Natural killer cell (primary cell): ENCODE measurements at places on chromosomes 4 and X. TPM values are rescaled to one million over a fixed set of nuclear protein-coding genes. Genes with fewer than 3 reads are reported as not detected.

- DNase-seq, result no peak
These were observed 54.0 kb upstream of the UGT2B15 start for GRCh38 chr4:68724426-68724825.

DNA sequence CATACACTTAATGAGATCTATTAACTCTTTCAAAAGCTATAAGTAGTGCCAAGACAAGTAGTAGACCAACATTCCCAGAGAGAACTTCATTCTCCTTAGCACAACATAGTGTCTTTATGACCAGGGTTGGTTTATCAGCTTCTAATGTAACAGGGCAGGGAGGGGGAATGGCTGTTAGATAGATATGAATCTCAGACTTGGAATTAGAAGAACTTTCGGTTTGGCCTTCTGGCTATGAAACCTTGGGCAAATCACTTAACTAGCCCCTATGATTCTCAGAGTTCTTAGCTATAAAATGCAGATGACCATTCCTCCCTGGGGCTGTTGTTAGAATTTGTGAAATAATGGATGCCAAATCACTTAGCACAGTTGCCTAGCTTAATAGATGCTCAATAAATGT is 132.2 kb downstream of the SLC10A7 start:
- no peak for DNase-seq

GRCh38 chrX:40117715-40118285 is 20.0 kb upstream of the BCOR start:
- no peak for DNase-seq

Gene LYAR
- 55.8 TPM for total RNA-seq

DNA sequence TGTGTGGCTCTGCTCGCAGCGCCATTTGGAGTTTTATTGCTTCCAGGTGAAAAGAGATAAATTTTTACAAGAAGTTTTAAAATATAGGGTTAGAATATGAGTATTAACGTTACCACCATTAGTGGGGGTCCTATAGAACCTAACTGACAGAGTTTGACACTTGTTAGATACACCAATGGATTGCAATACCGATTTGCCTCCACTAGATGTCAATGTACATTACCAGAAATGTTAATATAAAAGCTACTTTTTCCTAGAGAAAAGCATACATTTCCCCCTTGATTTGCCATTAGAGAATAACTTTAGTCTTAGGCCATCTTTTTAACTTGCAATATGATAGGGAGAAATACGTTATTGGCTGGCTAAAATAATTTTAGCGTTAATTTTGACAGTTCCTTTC is 108.4 kb downstream of the LINC00632 start:
- no peak for DNase-seq

Gene AMBN
- not detected for total RNA-seq

DNA sequence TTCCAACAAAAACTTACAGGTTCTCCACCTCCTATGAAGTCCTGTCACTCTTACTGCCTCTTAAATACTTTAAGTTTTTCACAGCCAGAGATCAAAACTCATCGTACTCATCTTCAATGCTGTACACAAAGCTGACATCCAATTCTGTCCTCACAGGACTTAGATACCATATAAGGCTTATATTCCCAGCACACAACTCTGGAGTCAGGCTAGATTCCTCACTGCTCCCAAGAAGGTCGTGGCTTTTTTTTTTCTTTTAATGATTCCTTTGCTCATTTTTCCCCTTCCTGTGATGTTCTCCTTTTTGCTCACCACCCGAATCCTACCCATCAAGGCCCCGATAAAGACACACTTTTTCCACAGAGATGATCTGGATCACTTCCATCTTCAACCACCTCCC is 914 bp downstream of the TRAPPC2 start:
- no peak for DNase-seq

- no peak for DNase-seq
These were observed 568.8 kb downstream of the STIM2 start for GRCh38 chr4:27429364-27429871.

GRCh38 chrX:115897956-115898355 is 272.6 kb upstream of the AGTR2 start:
- DNase-seq, result no peak

Gene NIPAL1
- 1.4 TPM for total RNA-seq

- no peak for DNase-seq
These were observed 1012.1 kb downstream of the FAM133A start for GRCh38 chrX:94686071-94686470.

Gene SYP
- 0.36 TPM for total RNA-seq

Gene NOX1
- total RNA-seq, result not detected

- no peak for DNase-seq
These were observed 39.8 kb downstream of the HAND2 start for GRCh38 chr4:173490256-173490655.
